ENCODE measurements at places on chromosomes 2 and 18.

DNA sequence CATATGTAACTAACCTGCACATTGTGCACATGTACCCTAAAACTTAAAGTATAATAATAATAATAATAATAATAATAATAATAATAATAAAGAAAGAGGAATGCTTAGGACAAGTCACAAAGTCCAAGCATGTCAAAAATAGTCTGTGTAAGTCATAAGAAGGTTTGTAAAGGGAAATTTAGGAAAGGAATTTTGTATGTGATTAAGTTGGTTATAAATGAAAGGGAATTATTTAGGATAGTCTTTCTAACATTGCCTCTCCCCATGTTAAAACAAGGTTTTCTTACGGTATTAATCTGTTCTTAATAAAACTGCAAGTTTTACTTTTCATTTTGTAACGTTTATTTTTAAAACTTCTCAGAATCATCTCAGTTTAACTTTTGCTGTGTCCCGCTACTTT lies 62.8 kb downstream of the SESTD1 start:
- DNase-seq, result no peak

- DNase-seq, result no peak
Measured at GRCh38 chr18:66937546-66937945, 333.7 kb upstream of the CDH19 start.

- no peak for DNase-seq
Measured at GRCh38 chr2:164761737-164762460, 79.7 kb downstream of the COBLL1 start.

- DNase-seq, result no peak
Measured at GRCh38 chr2:234643407-234643806, 146.5 kb upstream of the ARL4C start.

GRCh38 chr2:174632841-174633622 lies 35.4 kb upstream of the WIPF1 start:
- peak; percentile 45 for DNase-seq

DNA sequence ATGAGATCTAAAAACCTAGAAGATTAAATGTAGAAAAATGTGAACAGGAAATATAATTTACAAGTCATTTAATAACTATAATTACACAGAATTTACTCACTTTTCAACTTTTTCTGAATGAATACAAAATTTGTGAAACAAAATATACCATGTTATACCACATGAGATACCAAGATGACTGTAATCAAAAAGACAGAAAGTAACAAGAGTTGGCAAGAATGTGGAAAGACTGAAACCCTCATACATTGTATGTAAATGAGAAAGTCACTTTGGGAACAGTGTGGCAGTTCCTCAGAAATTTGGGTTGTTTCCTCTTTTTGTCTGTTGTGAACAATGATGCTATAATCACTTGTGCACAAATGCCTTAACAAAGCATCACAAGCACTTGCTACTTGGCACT lies 145.4 kb upstream of the ZNF804A start:
- no peak for DNase-seq

- no peak for DNase-seq
Measured at GRCh38 chr2:137960223-137960622, 4.0 kb upstream of the HNMT start.

- no peak for DNase-seq
Measured at GRCh38 chr2:191860760-191861466, 14.0 kb upstream of the CAVIN2 start.

DNA sequence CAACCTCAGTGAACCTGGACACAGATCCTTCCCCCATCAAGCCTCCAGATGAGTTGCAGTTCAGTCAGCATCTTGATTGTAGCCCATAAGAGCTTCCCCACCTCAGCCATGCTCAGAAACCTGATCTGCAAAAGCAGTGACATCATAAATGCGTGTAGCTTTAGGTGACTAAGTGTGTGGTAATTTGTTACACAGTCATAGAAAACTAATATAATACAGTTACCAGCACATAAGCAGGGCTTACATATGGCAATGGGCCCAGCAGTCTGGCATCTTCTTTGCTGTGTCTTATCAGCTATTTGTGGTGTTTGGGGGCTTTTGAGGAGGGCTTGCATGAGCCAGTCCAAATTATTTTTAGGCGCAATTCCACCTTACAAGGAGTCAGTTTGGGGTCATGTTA lies 807.0 kb downstream of the SLC4A3 start:
- DNase-seq, result no peak

DNA sequence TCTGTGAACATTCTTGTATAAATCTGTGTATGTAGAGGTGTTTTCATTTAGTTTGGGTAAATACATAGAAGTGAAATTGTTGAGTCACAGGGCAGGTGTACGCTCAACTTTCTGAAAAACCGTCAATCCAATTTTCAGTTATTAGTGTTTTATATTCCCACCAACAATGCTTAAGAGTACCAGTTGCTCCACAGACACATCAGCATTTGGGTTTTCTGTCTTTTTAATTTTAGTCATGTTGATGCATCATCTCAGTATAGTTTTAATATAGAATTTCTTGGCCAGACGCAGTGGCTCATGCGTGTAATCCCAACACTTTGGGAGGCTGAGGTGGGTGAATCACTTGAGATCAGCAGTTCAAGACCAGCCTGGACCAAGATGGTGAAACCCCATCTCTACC lies 3.2 kb upstream of the GNLY start:
- no peak for DNase-seq

- no peak for DNase-seq
Measured at GRCh38 chr18:54787121-54787520, 41.2 kb upstream of the RAB27B start.

GRCh38 chr2:202115479-202115971 lies 42.5 kb downstream of the KIAA2012 start:
- no peak for DNase-seq

DNA sequence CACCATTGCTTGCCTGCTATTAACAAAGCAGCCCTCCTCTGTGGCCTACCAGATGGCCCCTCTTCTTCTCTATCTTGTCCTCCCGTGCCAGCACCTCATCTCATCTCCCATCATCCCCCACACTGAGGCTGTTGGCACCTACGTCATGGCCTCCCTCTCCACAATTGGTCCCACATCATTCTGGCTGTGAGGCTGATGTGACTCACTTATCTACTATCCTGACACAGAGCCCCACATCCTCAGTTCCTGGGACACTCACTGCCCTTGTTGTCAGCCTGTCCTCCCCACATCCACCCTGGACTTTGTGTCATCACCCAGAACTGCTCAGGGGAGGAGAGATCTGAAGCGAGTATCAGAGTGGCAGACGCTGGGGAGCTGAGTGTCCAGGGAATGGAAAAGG lies 102.9 kb downstream of the MRO start:
- no peak for DNase-seq

DNA sequence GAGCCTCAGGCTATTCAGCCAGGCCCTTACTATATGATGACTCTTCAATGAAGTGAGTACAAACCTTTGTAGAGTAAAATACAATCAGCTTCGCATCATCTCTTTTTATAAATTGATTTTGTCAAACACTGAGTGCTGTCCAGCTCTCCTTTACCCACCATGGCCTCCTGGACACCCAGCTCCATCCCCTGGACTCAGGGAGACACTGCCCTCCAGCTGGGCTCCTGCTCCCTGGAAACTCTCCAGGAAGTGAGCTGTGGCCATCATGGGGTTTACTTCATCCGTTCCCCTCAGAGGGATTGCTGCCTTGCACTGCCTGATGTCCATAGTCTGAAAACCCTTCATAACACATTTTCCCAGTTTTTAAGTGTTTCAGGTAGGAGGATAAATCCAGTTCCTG lies 82.5 kb upstream of the XIRP2 start:
- DNase-seq, result no peak

- no peak for DNase-seq
Measured at GRCh38 chr18:47283476-47283875, 32.0 kb upstream of the SKOR2 start.

- no peak for DNase-seq
Measured at GRCh38 chr2:26567534-26567933, 73.6 kb downstream of the CIB4 start.

- DNase-seq, result no peak
Measured at GRCh38 chr2:20027705-20028434, 15.4 kb upstream of the MATN3 start.

Data from CD4-positive, alpha-beta T cell treated with Interleukin-4 for 1 hour (primary cell).